Stimulated activated CD4-positive, alpha-beta T cell treated with anti-CD3 and anti-CD28 coated beads, Interleukin-1b, Interleukin-23, amount 100 ng/mL, for 48 hours (primary cell): ENCODE measurements at places on chromosomes 7 and 10.
A peak's percentile ranks its signal among the peaks of the same experiment; 100 is the strongest.

DNA sequence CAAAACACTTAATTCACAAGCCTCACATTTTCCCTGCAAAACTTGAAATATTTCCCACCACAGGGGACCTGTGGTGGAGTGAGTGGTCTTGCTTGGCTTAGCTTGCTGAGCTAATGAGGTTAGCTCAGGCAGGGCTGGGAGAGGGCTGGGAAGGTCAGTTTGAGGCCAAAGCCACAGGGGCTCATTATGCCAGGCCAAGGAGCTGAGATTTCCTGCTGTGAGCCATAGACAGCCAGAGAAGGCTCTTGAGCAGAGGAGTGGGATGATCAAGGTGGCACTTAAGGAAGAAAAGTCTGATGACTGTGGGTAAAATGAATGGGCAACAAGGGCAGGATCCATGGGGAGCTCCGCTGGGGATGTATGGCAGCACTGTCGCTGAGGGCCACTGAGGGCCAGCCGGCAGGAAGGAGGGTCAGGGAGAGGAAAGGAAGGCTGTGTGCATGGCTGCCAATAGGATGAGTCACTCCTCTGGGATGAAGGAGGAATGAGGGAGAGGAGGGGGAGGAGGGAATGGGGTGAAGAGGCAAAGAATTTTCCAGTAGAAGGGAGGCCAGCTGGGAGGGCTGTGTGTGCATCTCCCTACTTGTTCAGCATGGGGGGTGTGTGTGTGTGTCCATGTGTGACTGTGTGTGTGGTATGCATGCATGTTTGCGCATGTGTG lies 18.7 kb upstream of the ZNF488 start:
- no peak for DNase-seq

DNA sequence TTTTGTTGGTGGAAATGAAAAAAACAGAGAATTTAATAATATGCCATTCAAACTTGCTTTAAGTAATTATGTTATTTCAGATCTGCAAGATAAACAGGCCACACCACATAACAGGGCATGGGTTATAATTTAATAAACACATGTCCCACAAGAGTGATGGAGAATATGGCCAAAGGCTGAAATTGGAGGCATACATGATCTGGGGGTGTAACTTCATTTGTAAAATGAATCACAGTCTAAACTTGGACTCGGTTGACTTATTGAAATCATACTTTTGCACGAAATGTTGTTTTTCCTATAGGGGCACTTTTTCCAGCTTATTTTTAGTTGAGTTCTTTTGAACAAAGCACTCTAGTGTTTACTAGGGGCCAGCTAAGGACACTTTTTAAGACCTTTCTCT lies 151.6 kb downstream of the TMEM26 start:
- DNase-seq, result no peak

DNA sequence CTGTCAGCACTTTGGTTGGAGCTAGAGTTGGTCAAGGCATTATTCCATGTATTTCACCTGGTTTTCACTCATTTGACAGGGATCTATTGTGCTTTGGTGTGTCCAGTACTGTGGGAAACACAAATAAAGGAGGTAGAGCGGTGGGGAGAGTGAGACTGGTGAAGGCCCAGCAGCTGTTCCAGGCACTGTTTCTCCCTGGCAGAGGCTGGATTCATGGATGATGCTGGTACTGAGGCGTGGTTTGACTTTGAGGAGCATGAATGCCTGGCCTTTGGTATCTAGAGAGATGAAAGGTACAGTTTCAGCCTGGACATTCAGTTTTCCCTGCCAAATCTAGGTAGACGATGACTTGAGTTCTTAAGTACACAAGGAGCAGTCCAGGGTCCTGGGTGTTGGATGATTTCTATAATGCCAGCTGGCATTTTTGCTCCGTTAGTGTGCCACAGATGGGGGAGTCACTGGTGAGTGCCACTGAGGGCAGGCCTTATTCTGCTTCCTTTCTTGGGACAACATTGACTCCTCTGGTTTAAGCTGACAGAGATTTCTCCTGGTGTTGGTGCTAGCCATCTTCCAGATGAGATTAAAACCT lies 162.2 kb upstream of the BMPER start:
- DNase-seq, result no peak

- no peak for DNase-seq
These were observed 173.2 kb downstream of the EBF3 start for GRCh38 chr10:129790715-129791446.

GRCh38 chr7:17674166-17674942 lies 265.9 kb downstream of the SNX13 start:
- no peak for DNase-seq

- no peak for DNase-seq
These were observed 263.6 kb upstream of the ZMIZ1 start for GRCh38 chr10:78805176-78805575.

DNA sequence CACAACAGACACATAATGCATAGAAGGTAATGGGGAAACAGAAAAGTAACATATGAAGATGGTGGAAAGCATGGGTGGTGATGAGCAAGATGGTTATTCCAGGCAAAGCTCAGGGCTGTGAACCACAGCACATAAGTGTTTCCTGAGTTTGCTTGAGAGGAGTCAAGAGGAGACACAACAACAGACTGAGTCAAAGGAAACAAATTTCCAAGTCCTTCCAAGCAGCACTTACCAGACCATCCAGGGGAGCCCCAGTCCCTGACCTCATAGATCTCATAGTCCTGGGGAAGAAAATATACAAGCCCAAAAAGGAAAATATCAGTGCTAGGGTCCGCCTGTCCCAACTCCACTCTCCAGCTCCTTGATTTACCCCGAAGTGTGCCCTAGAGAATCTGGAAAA lies 216.6 kb upstream of the FZD1 start:
- no peak for DNase-seq

- DNase-seq, result no peak
These were observed 6.5 kb downstream of the CHST12 start for GRCh38 chr7:2409745-2410414.

GRCh38 chr10:63173468-63174232 lies 40.5 kb downstream of the NRBF2 start:
- no peak for DNase-seq

DNA sequence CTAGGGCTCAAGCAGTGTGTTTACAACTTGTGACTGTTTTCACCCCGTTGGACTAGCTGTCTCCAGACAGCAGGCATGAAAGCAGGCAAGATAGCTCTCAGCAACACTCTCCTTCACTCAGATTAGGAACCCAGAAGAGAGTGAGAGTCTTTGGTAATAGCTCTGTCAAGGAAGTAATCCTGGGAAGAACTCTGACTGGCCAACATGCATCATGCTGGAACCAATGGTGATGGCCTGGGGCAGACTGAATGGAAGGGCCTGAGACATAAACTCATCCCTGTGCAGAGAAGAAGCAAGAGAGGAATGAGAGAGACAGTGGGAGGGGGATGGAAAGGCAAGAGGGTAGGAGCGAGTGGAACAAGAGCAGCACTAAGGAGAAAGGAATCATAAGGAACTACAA lies 48.9 kb downstream of the AKR1D1 start:
- no peak for DNase-seq

DNA sequence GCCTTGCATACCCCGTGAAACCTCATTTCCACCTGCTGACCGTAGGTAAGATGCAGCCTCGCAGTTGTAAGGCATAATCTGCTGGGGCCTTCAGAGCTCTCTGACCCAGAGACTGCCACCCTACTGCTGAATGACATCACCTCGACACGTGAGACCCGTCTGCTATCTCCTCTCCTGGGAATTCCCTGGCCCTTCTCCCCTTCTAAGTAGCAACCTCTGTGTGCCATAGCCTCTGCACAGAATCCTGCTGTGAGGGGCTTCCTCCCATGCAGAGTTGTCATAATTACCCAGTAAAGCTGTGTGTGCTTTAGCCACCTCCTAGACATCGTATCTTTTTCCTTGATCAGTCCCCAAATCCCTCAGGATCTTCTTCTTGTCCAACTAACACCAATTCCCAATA lies 106.7 kb downstream of the CACNB2 start:
- no peak for DNase-seq

DNA sequence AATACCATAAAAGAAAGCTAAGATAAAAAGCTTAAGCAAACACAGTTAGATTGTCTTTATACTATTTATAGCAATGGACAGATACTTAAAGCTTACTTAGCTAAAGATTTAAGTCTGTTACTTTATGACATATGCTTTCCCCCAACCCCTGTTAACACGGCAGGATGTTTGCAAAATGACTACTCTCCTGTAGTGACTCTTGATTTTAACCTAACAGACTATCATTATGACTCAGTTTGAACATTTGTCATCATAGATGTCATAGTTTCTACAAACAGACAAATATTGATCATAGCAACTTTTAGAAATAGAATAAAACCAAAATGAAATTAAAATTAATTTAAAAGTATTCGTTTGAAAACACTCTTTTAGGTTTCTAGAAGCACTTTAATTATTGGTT lies 7.8 kb upstream of the COMMD3 start:
- peak; percentile 47 for DNase-seq

- no peak for DNase-seq
These were observed 12.7 kb downstream of the CHN2 start for GRCh38 chr7:29207162-29207801.

- no peak for DNase-seq
These were observed 52.5 kb downstream of the VWA2 start for GRCh38 chr10:114291516-114291915.

GRCh38 chr7:139730746-139731612 lies 46.8 kb downstream of the HIPK2 start:
- DNase-seq, result no peak

- no peak for DNase-seq
These were observed 205.5 kb upstream of the SEMA3D start for GRCh38 chr7:85392326-85392725.

- DNase-seq, result no peak
These were observed 157.7 kb downstream of the ADAM12 start for GRCh38 chr10:126230587-126230986.

GRCh38 chr10:32379318-32379949 lies 32.5 kb upstream of the EPC1 start:
- DNase-seq, result no peak

DNA sequence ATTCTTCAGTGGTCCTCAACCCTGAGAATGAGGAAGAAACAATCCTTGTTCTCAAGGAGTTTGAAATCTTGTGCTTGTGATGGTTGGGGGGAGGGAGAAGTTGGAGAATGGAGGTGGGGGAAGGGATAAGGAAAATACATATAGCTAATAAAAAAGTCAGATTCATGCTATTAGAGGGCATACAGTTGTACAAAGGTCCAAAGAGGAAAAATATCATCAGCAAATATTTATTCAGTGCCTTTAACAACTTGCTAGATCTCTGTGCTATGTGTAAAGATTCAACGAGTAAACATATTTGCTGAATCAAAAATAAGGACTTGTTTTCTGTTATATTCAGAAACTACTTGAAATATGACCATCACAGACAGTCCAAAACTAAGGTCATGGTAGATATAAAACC lies 114.4 kb downstream of the HIBADH start:
- no peak for DNase-seq
